ENCODE measurements at places on chromosomes 7 and 10.

DNA sequence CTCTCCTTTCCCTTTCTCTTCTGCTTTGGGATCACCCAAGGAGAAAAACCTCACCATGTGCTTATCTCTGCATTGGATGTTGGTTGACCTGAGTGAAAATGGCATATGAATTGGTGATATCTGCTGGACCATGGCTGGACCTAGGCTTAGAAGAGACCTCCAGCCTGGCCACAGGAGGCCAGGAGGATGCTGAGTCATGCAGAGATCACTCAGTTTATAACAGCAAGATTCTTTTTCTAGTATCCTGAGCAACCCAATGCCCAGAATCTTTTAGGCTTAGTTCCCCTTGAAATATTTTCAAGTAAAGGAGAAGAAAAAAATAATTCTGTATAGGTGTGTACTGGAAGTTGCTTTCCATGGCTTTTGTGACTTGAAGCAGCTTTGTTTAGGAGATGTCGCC, 236.3 kb downstream of the KLF6 start:
- DNase-seq, result no peak

DNA sequence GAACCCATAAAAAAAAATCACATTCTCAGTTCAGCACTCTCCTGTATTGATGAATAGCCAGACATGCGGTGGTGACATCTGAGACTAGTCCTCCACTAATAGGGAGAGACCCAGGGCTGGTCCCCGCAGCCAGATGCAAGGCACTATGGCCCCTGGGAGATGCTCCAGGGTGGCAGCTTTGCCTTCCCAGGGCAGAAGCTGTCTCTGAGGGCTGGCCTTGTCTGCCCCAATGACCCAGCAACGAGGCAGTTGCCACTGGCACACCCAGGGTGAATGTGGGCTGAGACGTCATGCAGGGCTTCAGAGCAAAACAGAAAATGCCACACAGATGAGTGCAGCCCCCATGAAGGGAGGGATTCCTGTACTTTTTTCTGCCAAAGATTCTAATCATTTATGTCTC, 50.1 kb upstream of the GDF10 start:
- no peak for DNase-seq

- peak; percentile 60 for DNase-seq
Measured at GRCh38 chr10:930625-931325, 730 bp downstream of the LARP4B start.

- no peak for DNase-seq
Measured at GRCh38 chr10:79070081-79070605, 1.4 kb downstream of the ZMIZ1 start.

DNA sequence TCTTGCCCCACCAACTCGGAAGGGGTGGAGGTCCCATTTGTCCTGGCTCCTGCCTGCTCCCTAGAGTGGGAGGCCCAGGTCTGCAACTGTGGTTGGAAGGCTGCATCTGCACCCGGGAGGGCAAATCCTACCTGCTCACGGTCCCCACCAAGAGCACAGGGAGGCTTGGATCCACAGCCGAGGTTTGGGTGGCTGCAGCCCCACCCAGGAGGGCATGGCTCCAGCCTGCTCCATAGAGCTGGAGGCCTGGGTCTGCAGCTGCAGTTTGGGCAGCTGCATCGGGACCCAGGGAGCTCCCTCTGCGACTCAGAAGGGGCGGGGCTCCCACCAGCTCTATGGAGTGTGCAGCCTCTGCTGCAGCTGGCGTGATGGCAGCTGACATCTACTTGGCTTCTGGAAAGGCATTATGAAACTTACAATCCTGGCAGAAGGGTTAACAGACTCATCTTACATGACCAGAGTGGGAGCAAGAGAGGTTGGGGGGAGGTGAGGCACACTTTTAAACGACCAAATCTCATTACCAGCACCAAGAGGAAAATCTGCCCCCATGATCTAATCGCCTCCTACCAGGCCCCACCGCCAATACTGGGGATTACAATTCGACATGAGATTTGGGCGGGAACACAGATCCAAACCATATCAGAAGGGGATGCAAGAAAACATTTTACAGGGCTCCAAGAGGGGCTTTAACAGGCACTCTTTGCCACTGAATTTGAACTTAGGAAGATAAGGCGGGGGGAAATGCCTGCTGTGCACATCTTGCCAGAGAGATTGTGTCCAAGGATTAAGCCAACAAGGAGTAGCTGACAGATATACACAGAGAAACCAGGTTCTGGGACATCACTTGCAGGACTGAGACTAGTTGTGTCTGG, 8.2 kb upstream of the BLVRA start:
- no peak for DNase-seq

DNA sequence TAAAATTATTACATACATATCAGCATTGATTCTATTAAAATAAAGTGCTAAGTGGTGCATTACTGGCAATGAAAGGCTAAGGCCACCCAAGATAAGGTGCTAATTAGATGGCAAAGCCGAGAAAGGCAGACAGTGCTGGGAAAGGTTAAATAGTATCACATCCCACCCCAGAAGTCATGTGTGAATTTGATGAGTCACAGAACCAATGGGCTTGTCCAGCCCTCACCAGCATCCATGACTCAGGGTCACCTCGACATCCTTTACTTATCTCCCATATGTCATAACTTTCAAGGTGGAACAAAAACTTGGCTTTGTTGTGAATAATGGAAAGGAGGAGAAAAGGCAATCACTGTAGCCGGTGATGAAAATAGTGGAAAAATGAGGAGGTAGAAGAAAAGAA, 459.1 kb downstream of the PLXNA4 start:
- DNase-seq, result no peak

DNA sequence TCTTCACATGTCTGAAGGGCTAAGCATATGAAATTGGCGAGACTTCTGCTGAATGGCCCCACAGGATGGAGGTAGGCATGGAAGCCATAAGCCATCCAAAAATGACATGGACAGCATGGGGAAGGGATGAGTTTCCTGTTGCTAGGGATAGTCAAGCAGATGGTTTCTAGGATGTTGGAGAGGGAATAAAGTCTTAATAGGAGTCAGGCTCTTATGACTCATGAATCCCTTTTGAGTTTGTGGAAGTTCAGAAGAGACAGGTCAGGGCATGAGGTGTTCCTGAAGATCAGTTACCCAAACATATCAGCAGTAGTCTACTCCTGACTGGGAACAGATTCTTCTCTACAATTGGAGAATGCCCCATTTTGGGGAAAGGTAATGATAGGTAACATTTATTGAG, 243.9 kb downstream of the REEP3 start:
- DNase-seq, result no peak

- DNase-seq, result no peak
Measured at GRCh38 chr10:472241-472910, 217.1 kb downstream of the DIP2C start.

DNA sequence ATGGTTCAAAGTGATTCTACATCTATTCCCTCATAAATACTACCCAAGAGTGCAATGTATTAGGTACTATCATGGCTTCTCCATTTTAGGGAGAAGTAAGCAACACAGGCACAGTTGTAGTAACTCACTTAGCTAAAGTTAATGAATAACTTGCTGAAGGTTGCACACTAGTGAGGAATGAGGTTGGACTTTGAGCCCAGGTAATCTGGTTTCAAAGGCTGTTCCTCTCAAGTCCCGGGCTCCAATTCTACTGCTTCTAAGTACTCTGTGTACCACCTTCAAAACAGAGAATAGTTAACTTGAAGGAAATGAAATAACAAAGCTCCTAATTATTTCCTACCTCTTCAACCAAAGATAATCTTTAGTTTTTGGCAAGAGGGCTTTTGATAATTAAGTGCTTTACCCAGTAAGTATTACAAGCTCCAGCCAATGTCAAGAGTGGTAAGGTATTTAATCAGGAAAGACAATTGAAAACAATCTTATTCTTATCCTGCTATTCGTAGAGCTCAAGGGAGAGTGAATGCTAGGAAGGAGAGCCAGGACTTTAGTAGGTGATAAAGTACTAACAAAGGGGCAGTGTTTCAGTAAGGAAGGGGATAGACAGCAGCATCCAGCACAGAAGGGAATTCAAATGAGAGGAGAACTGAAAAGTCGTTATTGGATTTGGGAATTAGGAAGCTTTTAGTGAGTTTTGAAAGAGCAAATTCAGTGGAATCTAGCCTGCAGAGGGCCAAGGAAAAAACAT, 158.2 kb upstream of the PTPRZ1 start:
- DNase-seq, result no peak

GRCh38 chr10:126997801-126998590, 92.8 kb downstream of the DOCK1 start:
- DNase-seq, result no peak

GRCh38 chr7:42103020-42103419, 134.0 kb downstream of the GLI3 start:
- DNase-seq, result no peak

DNA sequence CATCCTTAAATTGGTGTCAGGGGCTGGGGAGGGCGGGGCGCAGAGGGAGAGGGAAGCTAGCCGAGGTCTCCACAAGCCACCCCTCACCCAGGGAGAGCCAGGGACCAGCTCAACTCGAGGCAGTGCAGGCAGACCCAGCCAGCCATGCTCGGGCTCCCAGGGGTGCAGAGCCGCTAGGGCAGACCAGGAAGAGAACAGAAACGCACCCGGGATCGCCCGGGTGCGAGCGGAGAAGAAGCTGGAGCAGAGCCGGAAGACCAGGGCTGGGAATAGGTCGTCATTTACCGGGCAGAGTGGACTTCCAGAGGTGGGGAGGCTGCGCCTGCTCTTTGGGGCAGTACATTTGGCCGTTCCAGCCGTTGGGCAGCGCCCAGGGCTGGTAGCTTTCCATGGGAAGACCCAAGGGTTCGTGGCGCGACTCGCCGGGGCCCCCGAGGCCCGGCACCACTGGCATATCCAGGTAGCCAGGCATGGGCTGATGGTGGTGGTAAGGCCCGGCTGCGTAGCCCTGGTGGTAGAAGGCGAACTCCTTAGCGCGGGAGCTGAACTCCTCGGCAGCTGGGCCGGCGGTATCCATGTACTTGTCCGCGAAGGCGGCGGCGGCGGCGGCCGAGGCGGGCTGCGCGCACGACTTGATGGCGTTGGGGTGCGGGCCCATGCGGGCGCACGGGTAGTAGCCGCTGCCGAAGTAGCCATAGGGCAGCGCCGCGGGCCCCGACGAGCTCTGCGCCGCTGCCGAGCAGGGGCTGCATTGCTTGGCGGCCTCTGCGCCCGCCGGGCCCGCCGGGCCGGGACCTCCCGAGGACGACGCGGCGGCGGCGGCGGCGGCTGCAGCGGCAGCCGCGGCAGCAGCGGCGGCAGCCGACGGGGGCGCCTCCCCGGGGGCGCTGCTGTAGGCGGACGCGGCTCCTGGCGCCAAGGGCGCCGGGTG, 755 bp downstream of the HOXA13 start:
- no peak for DNase-seq

All from CD14-positive monocyte (primary cell).